ENCODE measurements at places on chromosomes 2 and 18.

DNA sequence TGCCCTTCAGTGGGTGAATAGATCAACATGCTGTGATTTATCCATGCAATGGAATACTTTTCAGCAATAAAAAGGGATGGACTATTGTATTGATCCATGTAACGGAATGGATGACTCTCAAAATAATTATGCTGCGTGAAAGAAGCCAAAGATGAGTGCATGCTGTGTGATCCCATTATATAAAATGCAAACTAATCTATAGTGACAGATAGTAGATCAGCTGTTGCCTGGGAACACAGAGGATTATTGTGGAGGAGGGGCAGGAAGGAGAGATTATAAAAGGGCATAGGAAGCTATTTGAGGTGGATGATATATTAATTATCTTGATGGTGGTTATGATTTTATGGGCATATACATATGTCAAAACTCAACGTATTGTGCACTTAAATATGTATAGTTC is 55.5 kb upstream of the ADAM23 start:
- DNase-seq, result no peak

- DNase-seq, result no peak
Measured at GRCh38 chr2:218273908-218274249, 3.6 kb downstream of the PNKD start.

DNA sequence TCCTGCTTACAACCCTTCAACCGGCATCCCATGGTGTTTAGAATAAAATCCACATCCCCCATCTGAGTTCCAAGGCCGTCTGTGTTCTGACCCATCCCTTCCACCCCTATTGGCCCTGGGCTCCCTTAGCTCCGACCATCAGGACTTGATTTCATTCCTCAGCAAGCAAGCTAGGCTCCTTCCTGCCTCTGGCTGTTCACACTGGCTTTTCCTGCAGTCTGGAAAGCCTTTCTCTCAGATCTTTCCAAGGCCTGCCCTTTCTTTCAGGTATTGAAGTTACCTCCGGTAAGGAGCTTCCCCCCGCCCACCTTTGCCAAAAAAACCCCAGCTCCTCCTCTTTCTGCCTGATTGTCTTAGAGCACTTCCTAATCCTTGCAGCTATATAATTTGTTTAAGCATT is 86.8 kb downstream of the CLIP4 start:
- DNase-seq, result no peak

DNA sequence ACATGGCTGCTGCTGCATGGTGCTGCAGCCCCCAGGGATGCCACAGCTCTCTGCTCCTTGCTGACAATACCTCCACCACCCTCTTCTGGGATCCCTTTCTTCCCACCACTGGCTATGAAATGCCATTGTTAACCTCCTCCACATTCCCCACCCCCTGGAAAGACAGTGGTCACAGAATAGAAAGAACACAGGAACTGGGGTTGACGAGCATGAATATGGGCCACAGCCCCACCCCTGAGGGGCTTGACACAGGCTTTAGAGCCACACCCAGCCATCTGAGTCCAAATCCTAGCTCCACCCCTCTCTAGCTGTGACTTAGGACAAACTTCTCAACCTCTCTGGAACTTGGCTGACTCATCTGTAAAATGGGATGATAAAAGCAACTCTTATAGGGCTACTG is 47.3 kb downstream of the TMEM163 start:
- no peak for DNase-seq

GRCh38 chr18:29616867-29617266 is 1425.7 kb downstream of the DSC3 start:
- DNase-seq, result no peak

Measured in fibroblast of mammary gland (primary cell).